ENCODE measurements at places on chromosomes 16 and 17.

DNA sequence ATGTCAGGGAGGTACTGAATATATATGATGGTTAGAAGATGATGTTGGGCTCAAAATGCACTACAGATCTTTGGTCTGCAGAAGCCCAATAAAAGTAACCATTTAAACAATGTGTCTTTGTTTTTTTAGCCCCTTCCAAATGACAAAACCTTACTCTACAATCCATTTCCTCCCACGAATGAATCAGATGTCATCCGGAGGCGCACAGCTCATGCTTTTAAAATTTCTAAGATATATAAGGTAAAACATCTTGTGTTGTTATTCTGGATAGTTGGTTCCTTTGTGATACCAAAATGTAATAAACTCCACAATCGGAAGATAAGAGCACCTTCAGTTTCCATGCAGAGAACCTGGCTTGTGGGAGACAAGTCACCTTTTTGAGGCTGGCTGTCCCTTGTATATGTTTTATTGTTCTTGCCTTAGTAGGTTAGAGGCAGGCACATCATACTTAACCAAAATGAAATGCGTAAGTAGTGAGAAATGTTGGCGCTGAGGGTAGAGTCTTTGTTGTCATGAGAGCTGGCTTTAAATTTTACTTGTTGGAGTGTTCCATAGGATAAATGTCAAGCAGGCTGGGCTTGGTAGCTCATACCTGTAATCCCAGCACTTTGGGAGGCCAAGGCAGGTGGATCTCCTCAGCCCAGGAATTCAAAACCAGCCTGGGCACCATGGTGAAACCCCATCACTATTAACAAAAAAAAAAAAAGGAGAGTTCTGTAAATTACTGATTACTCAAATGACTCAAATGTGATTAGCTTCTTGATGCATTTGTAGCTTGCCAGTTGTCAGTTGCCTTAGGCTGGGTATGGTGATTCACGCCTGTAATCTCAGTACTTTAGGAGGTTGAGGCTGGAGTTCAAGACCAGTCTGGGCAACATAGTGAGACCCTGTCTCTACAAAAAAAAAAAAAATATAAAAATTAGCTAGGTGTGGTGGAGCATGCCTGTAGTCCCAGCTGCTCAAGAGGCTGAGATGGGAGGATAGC lies 19.7 kb upstream of the SNTB2 start:
- no peak for DNase-seq

DNA sequence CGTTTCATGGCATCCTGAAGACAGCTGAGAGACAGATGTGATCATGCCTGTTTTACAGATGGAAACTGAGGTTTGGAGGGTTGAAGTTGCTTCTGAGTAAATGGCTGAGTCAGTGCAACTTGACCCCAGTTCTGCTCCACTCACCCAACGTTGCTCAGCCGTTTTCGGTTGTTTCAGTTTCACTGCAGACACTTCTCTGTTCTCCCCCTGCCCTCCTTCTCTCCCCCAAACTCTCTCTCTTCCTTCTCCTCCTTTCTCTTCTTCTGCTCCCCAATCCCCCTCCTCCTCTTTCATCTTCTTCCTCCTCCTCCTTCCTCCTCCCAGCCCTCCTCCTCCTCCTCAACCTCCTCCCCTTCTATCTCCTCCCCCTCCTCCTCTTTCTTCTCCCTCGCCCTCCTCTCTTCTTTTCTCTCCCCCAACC lies 9.4 kb upstream of the CEP20 start:
- DNase-seq: peak; percentile 60

DNA sequence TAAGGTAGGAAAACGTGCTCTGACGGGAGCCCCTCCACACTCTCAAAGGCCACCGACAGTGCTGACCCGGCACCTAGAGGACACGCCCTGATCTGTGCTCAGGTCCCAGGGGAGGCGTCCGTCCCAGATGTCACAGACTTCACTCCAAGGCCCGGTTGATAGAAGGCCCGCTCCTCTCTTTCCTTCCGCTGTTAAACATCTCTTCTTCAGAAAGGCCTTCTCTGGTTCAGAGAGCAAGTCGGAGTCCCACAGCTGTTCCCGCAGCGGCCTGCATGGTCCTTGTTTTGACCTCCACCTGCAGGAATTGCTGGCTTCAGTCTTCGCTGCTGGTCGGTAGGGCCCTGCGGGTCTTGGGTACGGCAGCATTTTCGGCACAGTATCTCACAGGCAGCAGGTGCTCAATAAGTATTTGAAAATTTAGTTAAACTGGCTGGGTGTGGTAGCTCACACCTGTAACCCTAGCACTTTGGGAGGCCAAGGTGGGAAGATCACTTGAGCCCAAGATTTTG lies 88.5 kb downstream of the MRC2 start:
- DNase-seq: no peak

- no peak for DNase-seq
Measured at GRCh38 chr16:28112908-28113307, 49.4 kb upstream of the GSG1L start.

GRCh38 chr17:61152898-61153297 lies 246.7 kb upstream of the TBX2 start:
- DNase-seq: no peak

GRCh38 chr16:81498351-81498750 lies 53.7 kb downstream of the CMIP start:
- DNase-seq: no peak

- DNase-seq: no peak
Measured at GRCh38 chr17:70446446-70446845, 277.1 kb downstream of the KCNJ2 start.

DNA sequence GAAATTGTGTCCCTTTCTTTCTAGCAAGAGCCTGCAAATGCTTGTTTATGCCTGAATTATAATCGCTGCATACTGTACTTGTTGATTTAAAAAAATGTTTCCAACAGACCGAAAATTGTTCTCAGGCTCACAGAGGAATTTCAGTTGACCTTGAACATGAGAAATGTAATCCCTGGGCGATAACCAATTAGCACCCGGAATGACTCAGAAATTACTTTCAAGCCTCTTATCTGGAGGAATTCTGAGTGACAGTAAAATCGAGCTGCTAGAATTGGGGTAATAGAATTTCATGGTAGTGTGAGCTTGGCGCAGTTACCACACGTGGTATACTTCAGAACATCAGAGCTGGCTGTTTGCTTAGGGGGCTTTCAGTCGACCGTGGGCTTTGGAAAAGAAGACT lies 139.1 kb upstream of the CACNG3 start:
- DNase-seq: no peak

- DNase-seq: no peak
Measured at GRCh38 chr17:6509031-6509771, 47.2 kb downstream of the PITPNM3 start.

GRCh38 chr17:75752802-75753513 lies 12.0 kb downstream of the GALK1 start:
- no peak for DNase-seq

DNA sequence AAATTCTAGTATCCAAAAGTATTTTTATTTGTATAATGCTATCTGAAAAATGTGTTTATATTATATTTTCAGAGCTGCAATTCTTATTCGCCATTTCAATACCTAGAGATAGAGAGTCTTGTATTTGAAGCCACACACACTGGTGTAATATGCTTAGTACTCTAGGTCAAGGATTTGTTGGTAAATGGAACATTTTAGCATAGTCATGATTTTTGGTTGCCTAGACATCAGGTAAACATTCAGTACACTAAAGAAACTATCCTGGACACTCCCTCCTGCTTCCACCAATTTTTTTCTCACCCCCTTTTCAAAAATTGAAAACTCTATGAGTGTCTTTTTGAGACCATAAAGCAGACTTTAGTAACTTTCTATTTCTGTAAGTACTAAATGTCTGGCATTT lies 20.8 kb downstream of the ABHD15 start:
- no peak for DNase-seq

DNA sequence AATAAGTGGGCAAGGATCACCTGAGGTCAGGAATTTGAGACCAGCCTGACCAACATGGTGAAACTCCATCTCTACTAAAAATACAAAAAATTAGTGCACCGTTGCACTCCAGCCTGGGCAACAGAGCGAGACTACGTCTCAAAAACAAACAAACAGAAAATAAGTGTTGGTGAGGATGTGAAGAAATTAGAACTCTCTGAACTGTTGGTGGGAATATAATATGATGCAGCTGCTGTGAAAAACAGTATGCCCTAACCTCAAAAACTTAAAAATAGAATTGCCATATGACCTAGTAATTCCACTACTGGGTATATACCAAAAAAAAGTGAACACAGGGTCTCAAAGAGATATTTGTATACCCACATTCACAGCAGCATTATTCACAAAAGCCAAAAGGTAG lies 26.1 kb downstream of the GLG1 start:
- no peak for DNase-seq

- DNase-seq: no peak
Measured at GRCh38 chr16:73614131-73614530, 566.2 kb upstream of the ZFHX3 start.

DNA sequence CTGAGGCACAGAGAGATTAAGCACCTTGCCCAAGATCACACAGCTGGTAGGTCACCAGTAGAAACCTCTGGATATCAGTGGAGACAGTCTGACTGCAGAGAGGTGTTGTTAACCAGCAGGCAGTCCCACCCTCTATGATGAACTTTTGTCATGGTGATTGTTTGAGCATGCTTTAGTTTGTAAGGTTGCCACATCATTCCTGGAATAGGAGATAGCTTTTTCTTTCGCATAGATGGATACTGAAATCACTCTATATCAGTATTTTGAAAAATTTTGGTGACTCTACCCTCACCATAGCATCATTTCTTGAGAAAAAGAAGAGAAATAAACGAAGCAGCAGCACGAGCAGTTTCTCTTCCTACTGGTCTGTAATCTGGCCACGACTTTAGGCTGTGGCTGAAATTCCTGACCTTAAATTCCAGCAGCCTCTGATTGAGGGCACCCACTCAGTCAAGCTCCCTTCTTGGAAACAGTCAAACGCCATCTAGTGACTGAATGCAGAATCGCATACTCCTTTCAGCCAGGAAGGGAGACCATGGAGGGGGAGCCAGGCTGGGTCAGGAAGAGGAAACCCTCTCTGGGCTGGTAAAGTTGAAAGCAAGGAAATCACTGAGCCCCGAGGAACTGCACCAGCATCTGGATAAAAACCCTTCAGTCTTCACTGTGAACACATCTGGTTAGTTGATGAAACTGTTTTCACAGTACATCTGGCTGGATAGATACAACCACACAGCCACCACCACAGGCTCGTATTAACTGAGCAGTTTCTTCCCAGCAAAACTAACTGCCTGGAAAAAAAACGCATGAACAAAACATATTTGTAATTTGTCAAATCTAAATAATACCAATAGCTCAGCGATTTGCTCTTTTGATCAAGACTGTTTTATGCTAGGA lies 108.5 kb upstream of the XYLT1 start:
- peak; percentile 1 for DNase-seq
